ENCODE measurements at places on chromosomes 16 and 17.
A peak's percentile ranks its signal among the peaks of the same experiment; 100 is the strongest.

GRCh38 chr17:57406981-57407286, 150.6 kb downstream of the MSI2 start:
- no peak for DNase-seq

GRCh38 chr16:86389566-86390328, 120.6 kb upstream of the FOXF1 start:
- no peak for DNase-seq

- no peak for DNase-seq
Observed at GRCh38 chr17:60039847-60040442, 38.8 kb downstream of the HEATR6 start.

DNA sequence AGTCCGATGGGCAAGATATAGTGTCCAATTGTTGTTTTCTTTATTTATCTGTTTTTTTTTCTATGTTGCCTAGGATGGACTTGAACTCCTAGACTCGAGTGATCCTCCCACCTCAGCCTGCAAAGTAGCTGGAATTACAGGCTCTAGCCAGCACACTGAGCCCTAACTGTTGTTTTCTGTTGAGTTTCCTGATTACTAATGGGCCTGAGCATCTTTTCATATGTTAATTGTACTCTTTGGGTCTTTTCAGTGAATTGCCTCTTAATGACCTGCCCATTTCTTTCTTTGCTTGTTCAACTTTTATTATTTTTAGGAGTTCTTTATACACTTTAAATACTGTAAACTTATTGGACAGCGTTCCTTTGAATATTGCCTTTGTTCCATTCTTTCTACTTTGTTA, 213.0 kb downstream of the HS3ST3B1 start:
- DNase-seq, result no peak

DNA sequence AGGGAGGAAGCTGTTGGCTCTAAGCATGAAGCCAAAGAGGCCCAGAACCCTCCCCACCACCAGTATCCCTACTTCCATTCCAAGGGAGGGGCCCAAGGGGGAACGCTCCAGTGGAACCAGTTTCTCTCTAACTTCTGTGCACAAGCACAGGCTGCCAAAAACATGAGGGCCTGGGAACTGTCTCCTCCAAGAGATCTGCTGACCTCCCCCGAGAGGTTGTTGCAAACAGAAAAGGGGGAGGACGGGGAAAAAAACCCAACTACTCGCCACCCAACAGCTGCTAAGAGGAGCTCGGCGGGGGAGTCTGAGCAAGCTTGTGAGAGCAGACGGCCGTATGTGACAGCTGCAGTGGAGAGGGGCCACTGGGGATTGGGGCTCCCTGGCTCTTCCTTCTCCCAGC, 15.7 kb upstream of the SLC35B1 start:
- no peak for DNase-seq

DNA sequence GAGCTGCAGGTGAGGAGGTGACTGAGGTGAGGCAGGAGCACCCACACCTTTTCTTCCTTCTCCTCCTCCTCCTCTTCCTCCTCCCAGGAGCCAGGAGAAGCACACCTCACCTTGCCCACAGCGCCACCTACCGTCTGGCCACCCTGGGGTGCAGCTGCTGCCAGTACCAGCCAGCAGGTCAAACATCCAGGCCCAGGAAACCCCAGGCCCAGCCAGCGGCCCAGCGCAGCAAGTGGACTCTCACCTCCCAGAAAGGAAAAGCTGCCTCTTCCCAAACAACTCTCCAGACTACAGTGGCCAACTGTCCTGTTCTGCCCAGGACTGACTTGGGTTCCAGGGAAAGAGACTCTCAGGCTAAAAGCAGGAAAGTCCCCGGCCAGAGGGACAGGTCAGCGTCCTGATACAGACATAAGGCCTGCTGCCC, 22.7 kb downstream of the PEMT start:
- peak; percentile 18 for DNase-seq

DNA sequence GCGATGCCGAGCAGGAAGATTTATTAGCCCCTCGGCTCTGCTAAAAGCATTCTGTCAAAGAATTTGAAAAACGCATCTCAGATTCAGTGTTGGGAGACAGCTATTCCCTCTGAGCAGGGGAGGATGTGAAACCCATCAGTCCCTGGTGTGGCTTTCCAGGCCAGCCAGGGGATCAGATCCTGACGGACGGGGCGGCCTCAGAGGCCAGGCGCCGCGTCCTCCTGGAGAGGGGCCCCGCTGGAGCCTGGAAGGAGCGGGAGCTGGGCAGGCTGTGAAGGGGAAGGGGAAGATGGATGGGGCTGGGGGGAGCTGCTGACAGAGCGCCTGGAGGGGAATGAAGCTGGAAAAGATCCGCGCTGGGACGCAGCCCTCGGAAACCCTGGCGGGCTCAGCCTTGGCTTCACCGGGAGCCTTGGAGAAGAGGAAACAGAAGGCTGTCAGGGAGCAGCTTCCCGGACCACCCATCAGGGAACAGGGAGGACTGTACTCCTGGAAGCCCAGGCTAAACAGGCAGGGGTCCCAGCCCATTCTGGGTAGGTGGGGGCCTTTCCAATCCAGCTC, 358.0 kb downstream of the C16orf95 start:
- no peak for DNase-seq

GRCh38 chr17:46056800-46057304, 57.8 kb downstream of the STH start:
- DNase-seq, result no peak

GRCh38 chr16:74874123-74874522, 99.5 kb upstream of the FA2H start:
- no peak for DNase-seq

- no peak for DNase-seq
Observed at GRCh38 chr17:19573075-19573474, 39.4 kb downstream of the SLC47A1 start.

- DNase-seq, result no peak
Observed at GRCh38 chr17:21029515-21029914, 13.3 kb downstream of the USP22 start.

DNA sequence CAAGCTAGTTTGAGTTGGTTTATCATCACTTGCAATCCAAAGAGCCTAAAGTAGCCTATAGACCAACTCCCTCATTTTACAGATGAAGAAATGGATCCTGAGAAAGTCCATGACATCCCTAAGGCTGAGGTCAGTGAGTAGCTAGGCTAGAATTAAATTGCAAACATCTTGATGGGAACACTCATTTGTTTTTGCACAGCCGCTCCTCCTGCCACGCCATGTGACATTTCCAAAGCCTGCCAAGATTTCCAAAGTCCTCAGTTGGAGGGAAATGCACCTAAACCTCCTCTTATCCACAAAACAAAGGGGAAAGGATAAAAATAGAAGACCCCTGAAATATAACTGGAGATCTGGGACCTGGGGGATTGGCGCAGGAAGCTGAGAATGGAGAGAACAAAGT, 15.0 kb downstream of the TMEM92 start:
- DNase-seq, result no peak

GRCh38 chr16:68900009-68900408, 56.7 kb downstream of the TANGO6 start:
- DNase-seq, result no peak

GRCh38 chr17:15744074-15744676, 12.1 kb downstream of the TBC1D26 start:
- no peak for DNase-seq

DNA sequence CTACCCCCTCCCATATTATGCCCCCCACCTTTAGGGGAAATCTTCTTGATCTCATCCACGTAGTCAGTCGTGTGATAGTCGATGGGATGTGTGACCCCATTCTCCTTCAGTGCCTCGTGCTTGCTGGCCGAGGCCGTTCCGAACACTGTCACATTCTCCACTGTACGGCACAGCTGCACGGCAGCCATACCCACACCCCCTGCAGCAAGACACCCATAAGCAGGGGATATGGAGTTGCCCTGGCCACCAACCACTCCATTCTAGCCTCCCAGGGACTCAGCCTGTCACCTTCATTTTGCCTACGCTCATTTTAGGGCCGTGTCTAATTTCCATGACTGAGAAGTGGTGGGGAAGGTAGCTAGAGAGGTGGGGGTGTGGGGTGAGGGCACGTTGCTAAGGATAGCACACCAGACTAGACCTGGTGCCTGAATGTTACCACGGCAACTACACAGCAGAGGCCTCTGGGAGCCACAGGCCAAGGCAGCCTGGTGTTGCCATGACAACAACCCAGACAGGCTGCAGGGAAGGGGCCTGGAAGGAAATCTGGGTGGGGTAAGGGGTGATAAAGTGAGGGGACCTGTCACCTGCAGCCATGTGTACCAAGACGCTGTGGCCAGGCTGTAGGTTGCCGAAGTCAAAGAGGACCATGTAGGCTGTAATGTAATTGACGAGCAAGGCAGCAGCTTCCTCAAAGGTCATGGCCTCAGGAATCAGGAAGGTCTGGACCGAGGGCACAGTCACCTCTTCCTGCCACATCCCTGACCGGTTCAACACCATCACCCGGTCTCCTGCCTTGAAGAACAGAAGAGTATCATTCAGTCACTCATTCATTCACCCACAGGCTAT, 4.0 kb downstream of the VAT1 start:
- DNase-seq, result no peak

DNA sequence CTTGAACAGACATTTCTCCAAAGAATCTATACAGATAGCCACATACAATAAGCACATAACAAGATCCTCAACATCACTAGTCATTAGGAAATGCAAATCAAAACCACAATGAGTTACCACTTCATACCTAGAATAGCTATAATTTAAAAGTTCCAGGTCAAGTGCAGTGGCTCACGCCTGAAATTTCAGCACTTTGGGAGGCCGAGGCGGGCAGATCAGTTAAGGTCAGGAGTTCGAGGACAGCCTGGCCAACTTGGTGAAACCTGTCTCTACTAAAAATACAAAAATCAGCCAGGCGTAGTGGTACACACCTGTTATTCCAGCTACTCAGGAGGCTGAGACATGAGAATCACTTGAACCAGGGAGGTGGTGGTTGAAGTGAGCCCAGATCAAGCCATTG, 19.9 kb downstream of the RANBP10 start:
- DNase-seq, result no peak

DNA sequence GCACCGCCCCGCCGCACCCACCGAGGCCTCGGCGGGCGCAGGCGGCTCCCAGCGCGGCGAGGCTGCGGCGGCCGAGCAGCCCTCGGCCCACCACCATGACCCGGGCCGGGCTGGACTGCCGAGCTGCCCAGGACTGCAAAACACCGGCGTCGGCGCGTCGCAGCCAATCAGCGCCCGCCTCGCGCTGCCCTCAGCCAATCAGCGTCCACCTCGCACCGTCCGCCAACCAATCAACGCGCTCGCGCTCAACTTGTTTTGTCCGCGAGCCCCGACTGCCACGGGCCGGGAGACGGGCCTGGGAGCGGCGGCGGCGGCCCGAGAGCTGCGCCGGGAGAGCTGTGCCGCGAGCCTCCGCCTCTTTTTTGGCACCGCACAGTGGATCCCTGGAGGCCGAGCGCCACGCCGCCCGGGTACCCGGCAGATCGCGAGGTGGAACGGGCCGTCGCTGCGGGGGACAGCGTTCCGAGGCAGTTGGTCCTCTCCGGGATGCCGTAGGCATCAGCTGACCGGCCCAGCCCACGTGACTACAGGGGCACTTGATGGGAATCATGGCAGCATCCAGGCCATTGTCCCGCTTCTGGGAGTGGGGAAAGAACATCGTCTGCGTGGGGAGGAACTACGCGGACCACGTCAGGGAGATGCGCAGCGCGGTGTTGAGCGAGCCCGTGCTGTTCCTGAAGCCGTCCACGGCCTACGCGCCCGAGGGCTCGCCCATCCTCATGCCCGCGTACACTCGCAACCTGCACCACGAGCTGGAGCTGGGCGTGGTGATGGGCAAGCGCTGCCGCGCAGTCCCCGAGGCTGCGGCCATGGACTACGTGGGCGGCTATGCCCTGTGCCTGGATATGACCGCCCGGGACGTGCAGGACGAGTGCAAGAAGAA, at the start of the genes FAHD1 and HAGH:
TSS of gene FAHD1 (plus strand) at position 516 of the 883 bp plus-strand sequence. CDS start at position 549, 33 bp downstream.
TSS of gene HAGH (minus strand) at position 135 of the 883 bp plus-strand sequence. CDS start at position 97, 38 bp downstream.
- DNase-seq, result peak; percentile 81

DNA sequence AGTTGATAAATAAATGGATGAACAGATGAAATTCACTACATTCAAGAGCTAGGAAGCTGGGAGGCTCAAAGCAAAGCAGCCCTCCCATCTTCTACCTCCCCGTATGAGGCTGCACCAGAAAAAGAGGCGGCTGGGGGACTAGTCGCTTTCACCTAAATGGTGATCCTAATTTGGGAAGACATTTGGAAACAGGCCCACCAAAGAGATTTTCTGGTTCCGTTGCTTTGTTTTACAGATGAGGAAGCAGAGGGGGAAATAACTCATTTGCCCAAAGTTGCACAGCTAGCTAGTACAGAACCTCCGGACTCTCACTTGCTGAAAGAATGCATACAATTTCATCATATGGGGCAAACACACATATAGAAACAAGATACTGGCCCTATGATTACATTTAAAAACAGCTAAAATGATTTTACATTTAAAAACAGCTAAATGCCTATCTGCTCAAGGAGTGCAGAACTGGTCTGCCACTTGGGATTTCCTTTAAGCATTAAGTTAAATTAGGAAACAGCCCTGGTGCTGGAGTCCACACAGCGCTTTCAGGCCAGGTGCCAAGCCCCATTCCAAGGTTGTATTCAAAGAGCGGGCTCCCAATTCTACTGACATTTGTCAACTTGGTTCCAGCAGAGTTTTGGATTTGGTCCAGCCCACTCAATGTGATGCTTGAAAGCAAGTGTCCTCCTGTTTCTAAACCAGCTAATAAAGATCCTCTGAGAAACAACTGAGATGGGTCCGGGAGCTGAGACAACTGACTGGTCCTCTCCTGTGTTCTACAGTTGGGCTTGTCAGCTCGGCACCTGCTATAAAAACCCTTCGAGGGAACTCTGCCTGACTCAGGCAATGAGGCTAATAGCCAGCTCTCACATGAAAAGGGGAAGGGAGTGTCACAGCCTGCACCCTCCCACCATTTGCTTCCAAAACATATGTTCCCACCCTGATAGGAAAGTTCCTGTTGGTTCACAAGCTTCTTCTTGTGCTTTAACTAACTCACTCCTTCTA, 11.7 kb downstream of the ERN1 start:
- no peak for DNase-seq

DNA sequence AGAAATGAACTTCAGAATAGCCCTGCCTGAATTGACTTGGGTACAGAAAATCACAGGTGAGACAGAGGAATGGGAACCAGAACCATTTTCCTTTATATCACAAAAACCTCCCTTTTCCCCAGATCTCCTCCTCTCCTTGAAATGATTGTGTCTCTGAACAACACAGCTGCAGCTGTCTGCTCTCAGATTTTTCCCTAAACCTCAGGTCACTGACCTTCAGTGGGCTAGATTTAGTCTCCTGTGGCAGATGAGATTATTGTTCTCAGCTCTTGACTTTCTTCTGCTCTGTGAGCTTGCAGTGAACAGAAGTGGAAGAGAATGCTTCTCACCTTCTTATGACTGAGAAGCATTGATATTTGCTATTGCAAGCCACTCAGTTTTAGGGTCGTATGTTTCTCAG, 92.3 kb upstream of the FAM20A start:
- DNase-seq, result no peak

GRCh38 chr16:88968589-88969280, 8.3 kb downstream of the CBFA2T3 start:
- no peak for DNase-seq

DNA sequence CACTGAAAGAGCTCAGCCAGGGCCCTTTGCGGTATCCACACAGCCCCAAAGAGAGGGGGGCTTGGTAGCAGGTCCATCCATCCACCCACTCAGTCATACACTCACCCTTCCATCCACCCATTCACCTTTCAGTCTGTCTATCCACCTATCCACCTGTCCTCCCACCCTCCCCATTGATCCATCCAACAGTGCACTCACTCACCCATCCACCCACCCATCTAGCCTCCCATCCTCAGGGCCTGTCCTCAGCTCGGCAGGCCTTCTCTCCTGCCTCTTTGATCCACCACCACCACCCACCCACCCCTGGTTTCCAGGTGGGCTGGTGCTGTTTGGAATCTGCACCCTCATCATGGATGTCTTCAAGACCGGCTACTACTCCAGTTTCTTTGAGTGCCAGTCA, 1.2 kb downstream of the OTOP2 start:
- no peak for DNase-seq

All from stimulated activated CD4-positive, alpha-beta T cell treated with anti-CD3 and anti-CD28 coated beads, TNF-alpha, amount 100 ng/mL, for 4 hours (primary cell).